ENCODE measurements at places on chromosomes 1 and 21. TPM values are rescaled to one million over a fixed set of nuclear protein-coding genes. Genes with fewer than 3 reads are reported as not detected.

DNA sequence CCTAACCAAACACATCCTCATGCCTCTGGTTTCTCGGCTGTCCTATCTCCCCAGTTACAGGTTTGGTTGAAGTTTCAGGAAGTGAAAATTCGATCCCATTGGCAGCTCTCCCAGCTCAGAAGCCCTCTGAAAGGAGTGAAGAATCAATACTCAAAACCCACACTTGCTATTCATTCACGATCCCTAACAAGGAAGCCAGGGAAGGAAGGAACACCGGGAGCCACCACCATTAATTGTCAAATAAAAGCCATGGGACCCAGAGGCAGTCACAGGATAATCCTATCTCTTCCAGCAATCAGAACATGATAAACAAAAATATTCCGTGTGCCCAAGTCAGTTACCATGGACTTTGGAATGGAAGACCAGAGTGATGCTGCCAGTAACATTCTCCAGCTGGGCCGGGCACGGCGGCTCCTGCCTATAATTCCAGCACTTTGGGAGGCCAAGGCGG is 7.0 kb downstream of the TMPRSS2 start:
- peaks cover 41% of the 10 kb centered on the region for H3K27me3 ChIP-seq
- no peaks in the 10 kb centered on the region for H3K36me3 ChIP-seq
- no peak overlapping the region for H3K4me3 ChIP-seq
- peaks cover 5% of the 10 kb centered on the region for H3K4me1 ChIP-seq

Gene ADCY10
- 0.13 TPM for total RNA-seq

DNA sequence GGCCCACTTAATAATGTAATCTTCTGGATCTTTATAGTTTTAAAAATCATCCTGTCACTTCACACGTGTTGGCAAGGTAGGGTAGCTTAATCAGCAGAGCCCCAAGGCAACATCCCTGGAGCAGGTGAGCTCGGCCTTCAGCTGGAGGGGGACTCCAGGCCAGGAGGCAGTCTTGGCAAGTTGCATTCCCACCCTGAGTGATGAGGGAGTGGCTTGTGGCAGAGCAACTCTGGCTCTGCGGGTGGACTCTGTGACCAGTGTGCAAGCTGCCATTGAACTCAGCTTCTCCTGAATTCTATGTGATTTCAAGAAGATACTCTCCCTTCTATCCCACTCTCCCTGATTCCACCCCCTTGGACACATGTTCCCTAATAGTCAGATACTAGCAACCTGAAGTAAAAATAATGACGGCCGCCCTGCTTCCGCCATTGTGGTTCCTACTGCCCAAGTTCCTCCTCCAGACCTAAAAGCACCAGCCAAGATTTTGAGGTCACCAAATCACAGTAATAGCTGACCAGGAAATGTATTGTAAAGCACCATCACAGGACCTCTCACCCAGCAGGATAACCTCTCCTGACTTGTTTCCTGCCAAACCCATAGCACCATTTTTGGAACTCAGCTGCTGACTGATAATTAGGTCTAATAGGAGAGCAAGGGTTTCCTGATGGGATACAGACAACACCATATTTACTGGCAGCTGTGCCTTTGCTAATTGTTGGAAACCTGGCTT is 11.5 kb upstream of the LYST start:
- no peaks in the 10 kb centered on the region for H3K36me3 ChIP-seq
- H3K4me1 ChIP-seq: peaks cover 78% of the 10 kb centered on the region
- H3K27me3 ChIP-seq: peaks cover 2% of the 10 kb centered on the region
- DNase-seq: no peak
- H3K4me3 ChIP-seq: no peak overlapping the region

DNA sequence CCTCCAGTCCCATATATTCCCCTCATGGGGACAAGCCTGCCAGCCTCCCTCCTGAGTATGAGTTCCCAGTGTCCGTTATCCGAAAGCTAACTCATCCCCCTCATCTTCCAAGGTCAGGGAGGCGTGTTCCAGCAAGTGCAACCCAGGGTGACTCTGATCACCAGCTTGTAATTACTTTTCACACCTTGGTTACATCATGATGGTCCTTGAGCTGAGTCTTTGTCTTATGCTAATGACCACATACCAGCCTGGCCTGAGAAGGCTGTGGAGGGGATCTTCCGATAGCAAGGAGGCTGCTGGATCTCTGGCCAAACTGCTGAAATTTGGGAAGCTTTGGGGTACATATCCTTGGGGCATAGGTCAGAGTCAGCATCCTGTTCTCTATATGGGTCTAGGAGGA is 99.6 kb downstream of the DDX20 start:
- DNase-seq: no peak
- no peak overlapping the region for H3K4me3 ChIP-seq
- no peak overlapping the region for H3K27ac ChIP-seq
- H3K4me1 ChIP-seq: no peaks in the 10 kb centered on the region
- no peaks in the 10 kb centered on the region for H3K36me3 ChIP-seq

Gene NHLH1
- 0.43 TPM for total RNA-seq

Gene RIPPLY3
- total RNA-seq: not detected

GRCh38 chr1:229836324-229836723 is 210.3 kb downstream of the URB2 start:
- DNase-seq: no peak
- H3K27me3 ChIP-seq: peaks cover 23% of the 10 kb centered on the region
- no peak overlapping the region for H3K27ac ChIP-seq
- no peaks in the 10 kb centered on the region for H3K4me1 ChIP-seq
- H3K36me3 ChIP-seq: no peaks in the 10 kb centered on the region

- no peaks in the 10 kb centered on the region for H3K36me3 ChIP-seq
- peaks cover 21% of the 10 kb centered on the region for H3K4me1 ChIP-seq
- peak; percentile 17 for DNase-seq
- no peak overlapping the region for H3K27ac ChIP-seq
- H3K27me3 ChIP-seq: peaks cover 27% of the 10 kb centered on the region
- H3K4me3 ChIP-seq: peak overlapping the region; percentile 64
These were observed 32.1 kb downstream of the HSD17B7 start for GRCh38 chr1:162822391-162823200.

DNA sequence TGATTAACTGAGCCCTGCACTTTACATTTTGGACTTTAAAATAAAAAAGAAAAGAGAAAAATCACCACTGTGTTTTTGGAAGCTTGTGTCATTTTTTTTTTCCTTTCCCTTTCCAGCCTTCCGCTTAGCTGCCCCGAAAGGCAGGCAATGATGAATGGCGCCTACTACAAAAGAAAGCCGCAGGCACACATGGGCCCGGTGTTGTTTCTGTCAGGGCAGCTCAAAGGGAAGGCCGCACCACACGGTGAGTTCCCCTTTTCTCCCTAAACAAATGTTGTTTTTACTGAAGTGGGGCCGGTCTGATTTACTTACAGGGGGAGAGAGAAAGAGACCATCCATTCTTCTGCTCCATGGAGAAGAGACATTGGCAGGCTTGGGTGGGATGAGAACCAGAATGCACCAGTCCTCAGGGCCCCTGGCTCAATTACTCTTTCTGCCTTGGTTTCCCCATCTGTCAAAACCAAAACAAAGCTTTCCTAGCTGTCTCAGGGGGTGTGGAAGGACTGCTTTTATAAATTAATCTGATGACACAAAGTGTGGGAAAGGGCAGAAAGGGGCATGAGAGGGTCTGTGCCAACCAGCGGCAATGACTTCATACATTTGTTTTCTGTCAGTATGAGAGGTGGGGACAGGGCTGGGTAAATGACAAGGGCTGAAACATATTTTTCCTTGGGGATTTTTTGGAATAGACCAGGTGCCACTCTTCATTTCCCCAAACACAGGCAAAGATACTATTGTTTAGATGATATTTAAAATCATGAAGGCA is 91.4 kb upstream of the PLXNA2 start:
- no peak overlapping the region for H3K27ac ChIP-seq
- no peak overlapping the region for H3K4me3 ChIP-seq
- no peaks in the 10 kb centered on the region for H3K36me3 ChIP-seq
- H3K4me1 ChIP-seq: no peaks in the 10 kb centered on the region
- no peak for DNase-seq

All from activated CD4-positive, alpha-beta memory T cell treated with anti-CD3 and anti-CD28 coated beads, Interleukin-2, amount 10 ng/mL, durations not matched to agents 7 days and 5 days (primary cell).